ENCODE measurements at places on chromosomes 5 and 9. TPM values are rescaled to one million over a fixed set of nuclear protein-coding genes. Genes with fewer than 3 reads are reported as not detected.
A peak's percentile ranks its signal among the peaks of the same experiment; 100 is the strongest.

PLAC8L1 gene
- not detected for total RNA-seq

NPDC1 gene
- 118 TPM for total RNA-seq

- H3K4me1 ChIP-seq: peaks cover 56% of the 10 kb centered on the region
- H3K27ac ChIP-seq: peak overlapping the region; percentile 97
- DNase-seq: no peak
- H3K27me3 ChIP-seq: no peaks in the 10 kb centered on the region
- H3K4me3 ChIP-seq: peak overlapping the region; percentile 79
Measured at GRCh38 chr5:154858972-154859871, 795 bp downstream of the CNOT8 start.

DNA sequence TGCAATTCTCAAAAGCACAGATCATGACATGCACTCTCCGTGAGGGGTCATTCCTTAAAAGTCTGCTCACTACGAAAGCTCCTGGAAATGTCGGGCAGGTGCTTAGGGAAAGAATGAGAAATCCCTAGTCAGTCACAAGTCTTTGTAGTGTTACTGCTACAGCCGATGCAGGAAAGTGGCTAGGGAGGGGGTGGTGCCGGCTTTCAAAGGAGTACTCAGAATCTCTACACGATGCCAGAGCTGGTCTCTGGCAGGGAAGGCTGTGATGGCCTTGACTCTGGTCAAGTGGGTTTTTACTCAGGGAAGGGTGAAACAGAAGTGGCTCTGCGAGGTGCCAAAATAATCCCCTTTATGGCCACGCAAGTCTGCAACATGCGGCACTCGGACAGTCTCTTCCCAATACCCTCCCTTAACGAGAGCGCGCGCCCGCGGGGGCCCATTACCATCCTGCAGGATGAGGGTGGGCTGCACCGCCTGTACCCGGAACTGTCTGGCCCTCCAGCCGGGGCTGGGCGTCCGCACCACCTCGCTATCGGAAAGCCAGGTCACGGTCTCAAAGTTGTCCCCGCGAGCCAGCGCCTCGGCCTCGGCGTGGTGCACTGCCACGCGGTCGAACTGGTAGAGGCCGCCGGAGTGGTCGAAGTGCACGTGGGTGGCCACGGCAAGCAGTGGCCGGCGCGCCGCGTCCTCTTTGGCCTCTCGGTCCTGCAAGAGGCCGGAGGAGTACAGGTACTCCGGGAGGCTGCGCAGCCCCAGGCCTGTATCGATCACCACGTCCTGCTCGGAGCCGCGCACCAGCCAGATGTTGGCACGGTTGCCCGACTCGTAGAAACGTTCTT is 956 bp downstream of the MBLAC2 start:
- no peak for DNase-seq
- H3K4me1 ChIP-seq: peaks cover 10% of the 10 kb centered on the region
- H3K36me3 ChIP-seq: no peaks in the 10 kb centered on the region
- H3K4me3 ChIP-seq: peak overlapping the region; percentile 76
- H3K27ac ChIP-seq: peak overlapping the region; percentile 80

GRCh38 chr5:73612799-73613198 is 13.2 kb upstream of the ARHGEF28 start:
- DNase-seq: no peak
- H3K4me3 ChIP-seq: no peak overlapping the region
- no peak overlapping the region for H3K27ac ChIP-seq
- H3K4me1 ChIP-seq: no peaks in the 10 kb centered on the region

GRCh38 chr9:96020792-96021550 is 145.5 kb downstream of the ERCC6L2 start:
- H3K27ac ChIP-seq: peak overlapping the region; percentile 79
- H3K4me1 ChIP-seq: peaks cover 24% of the 10 kb centered on the region
- peaks cover 7% of the 10 kb centered on the region for H3K36me3 ChIP-seq
- H3K4me3 ChIP-seq: peak overlapping the region; percentile 63
- DNase-seq: peak; percentile 90

DNA sequence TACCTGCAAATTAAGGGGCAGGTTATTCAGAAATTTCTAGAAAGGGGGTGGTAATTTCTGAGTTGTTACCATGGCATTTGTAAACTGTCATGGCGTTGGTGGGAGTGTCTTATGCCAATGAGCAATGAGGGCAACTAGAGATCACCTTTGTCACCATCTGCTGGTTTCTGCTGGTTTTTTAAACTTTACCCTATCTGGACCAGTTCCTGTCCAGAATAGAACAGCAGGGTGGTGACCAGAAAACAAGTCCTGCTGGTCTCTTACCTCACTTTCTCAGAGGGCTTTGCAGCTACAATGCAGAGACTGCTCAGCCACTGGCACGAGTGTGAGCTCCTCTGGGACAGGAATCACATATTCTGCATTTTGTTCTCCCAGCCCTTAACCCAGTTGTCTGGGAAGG is 51.4 kb downstream of the FAM114A2 start:
- no peak for DNase-seq
- peaks cover 8% of the 10 kb centered on the region for H3K36me3 ChIP-seq
- H3K4me1 ChIP-seq: no peaks in the 10 kb centered on the region

Data from esophagus muscularis mucosa (tissue), 4 donors.